Activated CD4-positive, alpha-beta memory T cell treated with anti-CD3 and anti-CD28 coated beads, Interleukin-2, amount 10 ng/mL, durations not matched to agents 7 days and 5 days (primary cell): ENCODE measurements at places on chromosomes 2 and 18. TPM values are rescaled to one million over a fixed set of nuclear protein-coding genes. Genes with fewer than 3 reads are reported as not detected.

- DNase-seq: no peak
- H3K4me1 ChIP-seq: no peaks in the 10 kb centered on the region
- H3K27me3 ChIP-seq: peaks cover 6% of the 10 kb centered on the region
- H3K27ac ChIP-seq: no peak overlapping the region
- H3K36me3 ChIP-seq: no peaks in the 10 kb centered on the region
Measured at GRCh38 chr2:191499874-191500565, 177.9 kb upstream of the NABP1 start.

Gene CFAP53
- 0.50 TPM for total RNA-seq

GRCh38 chr2:143476336-143477087 is 347.3 kb downstream of the ARHGAP15 start:
- peaks cover 30% of the 10 kb centered on the region for H3K36me3 ChIP-seq
- peaks cover 6% of the 10 kb centered on the region for H3K4me1 ChIP-seq
- H3K27me3 ChIP-seq: no peaks in the 10 kb centered on the region
- no peak overlapping the region for H3K4me3 ChIP-seq

GRCh38 chr2:139492131-139492680 is 712.0 kb upstream of the NXPH2 start:
- no peaks in the 10 kb centered on the region for H3K27me3 ChIP-seq
- H3K4me3 ChIP-seq: no peak overlapping the region
- no peaks in the 10 kb centered on the region for H3K4me1 ChIP-seq
- DNase-seq: no peak
- no peaks in the 10 kb centered on the region for H3K36me3 ChIP-seq
- H3K27ac ChIP-seq: no peak overlapping the region

GRCh38 chr2:111176388-111176787 is 55.7 kb downstream of the BCL2L11 start:
- H3K4me3 ChIP-seq: no peak overlapping the region
- no peak overlapping the region for H3K27ac ChIP-seq
- H3K36me3 ChIP-seq: no peaks in the 10 kb centered on the region
- peaks cover 41% of the 10 kb centered on the region for H3K27me3 ChIP-seq

Gene ACADL
- not detected for total RNA-seq

Gene DPP4
- 126 TPM for total RNA-seq

DNA sequence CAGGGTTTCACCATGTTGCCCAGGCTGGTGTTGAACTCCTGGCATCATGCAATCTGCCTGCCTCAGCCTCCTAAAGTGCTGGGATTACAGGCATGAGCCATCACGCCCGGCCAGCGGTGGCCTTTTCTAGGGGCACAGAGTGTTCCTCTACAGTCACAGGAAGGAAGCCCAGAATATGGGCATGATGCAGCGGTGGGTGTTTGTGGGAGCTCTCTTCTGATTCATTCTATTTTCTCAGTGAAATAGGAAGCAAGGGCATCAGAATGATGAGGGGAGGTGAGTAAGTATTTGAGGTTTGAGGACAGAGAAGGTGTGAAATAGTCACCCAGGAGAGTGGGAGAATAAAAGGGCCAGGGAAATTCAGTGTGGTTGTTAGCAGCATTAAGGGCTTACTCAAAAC is 70.3 kb upstream of the PSME4 start:
- no peak overlapping the region for H3K27ac ChIP-seq
- H3K36me3 ChIP-seq: peaks cover 6% of the 10 kb centered on the region
- H3K4me1 ChIP-seq: no peaks in the 10 kb centered on the region
- H3K27me3 ChIP-seq: no peaks in the 10 kb centered on the region
- peak; percentile 58 for DNase-seq

- H3K36me3 ChIP-seq: no peaks in the 10 kb centered on the region
- no peak overlapping the region for H3K4me3 ChIP-seq
- H3K27me3 ChIP-seq: no peaks in the 10 kb centered on the region
- no peak for DNase-seq
Measured at GRCh38 chr2:154603682-154604081, 94.8 kb upstream of the KCNJ3 start.

Gene CCDC102B
- 1.0 TPM for total RNA-seq

Gene NRP2
- 2.3 TPM for total RNA-seq

GRCh38 chr2:193549661-193550060 is 1354.9 kb upstream of the TMEFF2 start:
- H3K4me1 ChIP-seq: no peaks in the 10 kb centered on the region
- no peak for DNase-seq
- H3K27ac ChIP-seq: no peak overlapping the region
- H3K4me3 ChIP-seq: no peak overlapping the region
- no peaks in the 10 kb centered on the region for H3K36me3 ChIP-seq

Gene TMEFF2
- total RNA-seq: not detected

- H3K36me3 ChIP-seq: no peaks in the 10 kb centered on the region
- H3K27me3 ChIP-seq: no peaks in the 10 kb centered on the region
- no peak overlapping the region for H3K27ac ChIP-seq
- no peak overlapping the region for H3K4me3 ChIP-seq
Measured at GRCh38 chr18:60554967-60555366, 182.4 kb upstream of the MC4R start.

GRCh38 chr18:32961538-32961937 is 188.7 kb upstream of the KLHL14 start:
- no peak for DNase-seq
- H3K4me3 ChIP-seq: no peak overlapping the region
- no peak overlapping the region for H3K27ac ChIP-seq
- no peaks in the 10 kb centered on the region for H3K4me1 ChIP-seq
- no peaks in the 10 kb centered on the region for H3K36me3 ChIP-seq

GRCh38 chr18:61876899-61877298 is 15.9 kb downstream of the RNF152 start:
- no peak for DNase-seq
- H3K36me3 ChIP-seq: no peaks in the 10 kb centered on the region
- H3K4me1 ChIP-seq: no peaks in the 10 kb centered on the region
- H3K4me3 ChIP-seq: no peak overlapping the region
- H3K27ac ChIP-seq: no peak overlapping the region

Gene CCDC141
- 2.6 TPM for total RNA-seq

- H3K36me3 ChIP-seq: peaks cover under 1% of the 10 kb centered on the region
- peaks cover 3% of the 10 kb centered on the region for H3K4me1 ChIP-seq
- H3K4me3 ChIP-seq: no peak overlapping the region
- H3K27ac ChIP-seq: no peak overlapping the region
Measured at GRCh38 chr2:9565436-9566153, 10.0 kb upstream of the ADAM17 start.

- no peak overlapping the region for H3K4me3 ChIP-seq
- no peaks in the 10 kb centered on the region for H3K4me1 ChIP-seq
- H3K27ac ChIP-seq: no peak overlapping the region
Measured at GRCh38 chr18:77676910-77677309, 427.3 kb downstream of the GALR1 start.

Gene MAP2
- not detected for total RNA-seq

Gene IL36B
- total RNA-seq: not detected

Gene CROCC2
- not detected for total RNA-seq

DNA sequence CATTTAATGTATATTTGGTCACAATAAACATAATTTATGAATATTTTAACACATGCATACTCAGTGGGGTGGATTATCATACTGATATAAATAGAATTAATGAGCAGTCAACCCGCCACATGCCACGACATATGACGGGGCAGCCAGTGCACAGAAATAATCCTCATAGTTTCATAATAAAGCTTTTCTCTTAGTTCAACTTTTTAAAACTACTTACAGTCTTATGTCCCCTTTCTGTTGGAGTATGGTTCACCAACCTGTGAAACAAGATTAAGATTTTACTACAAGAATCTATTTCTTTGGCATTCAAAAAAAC is 75.6 kb upstream of the ETAA1 start:
- no peaks in the 10 kb centered on the region for H3K27me3 ChIP-seq
- H3K4me3 ChIP-seq: no peak overlapping the region
- no peaks in the 10 kb centered on the region for H3K36me3 ChIP-seq
- no peak overlapping the region for H3K27ac ChIP-seq
- DNase-seq: no peak

Gene WDR35
- total RNA-seq: 4.7 TPM

- no peaks in the 10 kb centered on the region for H3K4me1 ChIP-seq
- H3K36me3 ChIP-seq: no peaks in the 10 kb centered on the region
- peaks cover 1% of the 10 kb centered on the region for H3K27me3 ChIP-seq
- DNase-seq: no peak
Measured at GRCh38 chr2:142973160-142973821, 95.8 kb downstream of the KYNU start.

- H3K4me1 ChIP-seq: no peaks in the 10 kb centered on the region
- no peak overlapping the region for H3K4me3 ChIP-seq
- DNase-seq: no peak
Measured at GRCh38 chr2:67500541-67500940, 103.4 kb downstream of the ETAA1 start.

Gene ABCB11
- not detected for total RNA-seq

- no peaks in the 10 kb centered on the region for H3K4me1 ChIP-seq
- H3K27me3 ChIP-seq: no peaks in the 10 kb centered on the region
- H3K4me3 ChIP-seq: no peak overlapping the region
- DNase-seq: no peak
Measured at GRCh38 chr2:139819273-139819796, 1039.1 kb upstream of the NXPH2 start.

GRCh38 chr18:26159353-26159752 is 25.7 kb downstream of the PSMA8 start:
- no peak for DNase-seq
- H3K27me3 ChIP-seq: no peaks in the 10 kb centered on the region
- H3K4me3 ChIP-seq: no peak overlapping the region
- no peaks in the 10 kb centered on the region for H3K36me3 ChIP-seq

Gene ORC2
- total RNA-seq: 51.6 TPM

GRCh38 chr2:131006561-131006960 is 86.7 kb downstream of the FAM168B start:
- no peaks in the 10 kb centered on the region for H3K36me3 ChIP-seq
- peaks cover 27% of the 10 kb centered on the region for H3K27me3 ChIP-seq
- no peak overlapping the region for H3K27ac ChIP-seq
- no peak for DNase-seq
- H3K4me3 ChIP-seq: no peak overlapping the region
